ENCODE measurements at places on chromosomes 7 and 10.
A peak's percentile ranks its signal among the peaks of the same experiment; 100 is the strongest.

- peak; percentile 44 for DNase-seq
Measured at GRCh38 chr7:18352339-18353255, 143.0 kb upstream of the HDAC9 start.

DNA sequence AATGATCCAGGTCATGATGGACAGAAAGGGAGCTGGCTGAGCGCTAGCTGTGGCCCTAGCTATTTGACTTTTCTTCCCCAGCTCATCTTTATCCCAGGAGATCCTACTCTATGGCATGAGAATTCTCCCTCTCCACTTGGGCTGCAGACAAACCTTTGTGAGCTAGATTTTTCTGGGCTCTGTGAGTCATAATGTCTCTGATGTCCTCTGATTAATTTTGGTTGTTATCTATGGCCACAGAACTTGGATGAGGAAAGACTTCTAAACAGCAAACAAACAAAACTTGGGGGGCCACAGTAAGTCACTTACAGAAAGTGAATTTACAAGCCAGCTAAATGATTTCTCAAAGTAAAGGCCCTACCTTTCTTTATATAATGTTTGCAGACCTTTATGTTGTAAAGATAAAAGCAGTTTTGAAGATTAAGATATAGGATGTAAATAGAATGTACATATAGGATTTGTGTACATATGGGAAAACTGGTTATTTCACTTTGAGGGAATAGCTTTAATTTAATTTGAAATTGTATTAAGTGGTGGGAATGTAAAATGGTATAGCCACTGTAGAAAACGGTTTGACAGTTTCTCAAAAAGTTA, 10.4 kb downstream of the ABLIM1 start:
- DNase-seq: no peak

DNA sequence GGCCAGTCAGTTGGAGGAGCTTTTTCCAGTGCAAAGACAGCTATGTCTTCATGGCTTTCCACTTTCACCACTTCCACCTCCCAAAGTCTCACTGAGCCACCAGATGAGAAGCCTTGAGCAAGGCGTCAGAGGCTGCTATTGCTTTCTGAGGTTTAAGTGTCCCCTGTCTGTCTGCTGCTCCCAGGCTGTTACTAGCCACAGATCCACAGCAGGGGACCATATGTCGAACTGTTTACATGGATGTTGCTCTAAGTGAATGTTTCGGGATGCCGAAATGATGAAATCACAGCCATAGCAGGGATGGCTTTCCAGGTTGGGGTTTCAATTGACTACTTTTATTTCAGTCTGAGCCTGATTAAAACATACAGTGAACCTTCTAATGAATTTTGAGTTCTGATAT, 88.5 kb downstream of the AVL9 start:
- no peak for DNase-seq

- DNase-seq: no peak
Measured at GRCh38 chr10:59901470-59901869, 4.9 kb downstream of the CCDC6 start.

GRCh38 chr10:76106611-76107010, 675.2 kb downstream of the LRMDA start:
- no peak for DNase-seq

DNA sequence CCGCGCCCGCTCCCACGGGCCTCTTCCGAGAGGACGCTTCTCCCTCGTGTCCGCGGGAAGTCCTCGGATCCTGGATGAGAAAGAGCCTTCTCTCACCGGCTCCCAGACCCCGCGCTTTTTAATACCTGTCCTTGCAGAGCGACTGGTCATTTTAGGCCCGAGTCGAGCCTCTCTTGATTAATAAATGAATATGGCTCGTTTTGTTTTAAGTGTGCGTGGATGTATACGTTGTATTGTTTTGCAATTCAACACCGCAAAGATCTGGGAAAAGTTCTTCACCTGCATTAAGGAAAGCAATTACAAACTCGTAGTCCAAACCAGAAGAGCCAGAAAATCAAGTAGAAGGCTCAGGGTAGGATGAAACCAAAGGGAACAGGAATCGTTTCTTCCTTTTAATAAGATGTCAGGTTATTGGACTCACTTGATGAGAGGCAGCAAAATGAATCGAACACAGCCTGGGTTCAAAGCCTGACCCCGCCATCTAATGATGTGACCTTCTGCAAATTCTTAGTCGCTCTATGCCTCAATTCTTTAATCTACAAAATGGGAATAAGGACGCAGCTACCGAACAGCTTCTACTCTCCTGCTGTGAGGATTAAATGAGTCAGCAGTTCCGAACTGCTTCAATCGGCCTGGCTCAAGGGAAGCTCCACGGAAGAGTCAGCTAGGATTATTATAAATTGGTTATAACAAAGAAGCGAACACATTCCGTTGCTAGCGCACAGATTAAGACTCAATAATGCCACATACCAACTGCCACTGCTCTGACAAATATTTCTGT, 277.8 kb upstream of the NEBL start:
- DNase-seq: no peak

- no peak for DNase-seq
Measured at GRCh38 chr7:142554560-142555532, 194.4 kb upstream of the PRSS1 start.

- DNase-seq: no peak
Measured at GRCh38 chr7:150631866-150632864, at the start of gene GIMAP6. Gene GIMAP6, minus strand, starts transcription at chr7:150632385. Its CDS starts 2,243 bp downstream, at chr7:150630142.

GRCh38 chr10:104835422-104835821, 194.3 kb downstream of the SORCS3 start:
- DNase-seq: no peak

GRCh38 chr7:87032604-87033339, 26.7 kb downstream of the ELAPOR2 start:
- DNase-seq: no peak

DNA sequence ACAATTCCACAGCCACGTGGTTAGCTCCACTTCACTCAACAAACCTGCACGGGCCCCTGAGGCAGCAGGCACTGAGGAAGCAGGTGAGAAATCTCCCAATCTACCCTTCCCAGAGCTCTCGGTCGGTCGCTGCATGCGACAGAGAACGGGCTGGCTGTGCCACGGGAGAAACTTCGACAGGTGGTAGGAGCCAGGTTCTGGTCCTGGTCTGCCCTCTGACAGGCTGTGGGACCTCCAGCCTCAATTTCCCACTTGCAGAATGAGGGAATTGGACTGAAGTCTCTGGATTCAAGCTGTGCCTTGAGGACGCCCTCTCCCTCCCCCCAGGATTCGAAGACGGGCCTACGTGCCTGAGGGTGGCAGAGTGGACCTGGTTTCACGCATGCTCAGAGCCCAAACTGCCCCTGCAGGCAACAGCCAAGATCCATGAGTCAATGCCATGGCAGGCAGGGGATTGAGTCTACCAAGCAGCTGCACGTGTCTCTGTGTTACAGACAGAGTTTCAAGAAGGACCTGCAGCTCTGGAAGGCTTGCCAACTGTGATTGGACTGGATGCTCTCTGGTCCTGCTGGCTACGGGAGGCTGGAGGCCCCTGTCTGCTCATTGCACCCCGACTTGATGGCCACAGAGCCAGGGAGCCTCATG, 215.0 kb downstream of the USP6NL start:
- DNase-seq: no peak

DNA sequence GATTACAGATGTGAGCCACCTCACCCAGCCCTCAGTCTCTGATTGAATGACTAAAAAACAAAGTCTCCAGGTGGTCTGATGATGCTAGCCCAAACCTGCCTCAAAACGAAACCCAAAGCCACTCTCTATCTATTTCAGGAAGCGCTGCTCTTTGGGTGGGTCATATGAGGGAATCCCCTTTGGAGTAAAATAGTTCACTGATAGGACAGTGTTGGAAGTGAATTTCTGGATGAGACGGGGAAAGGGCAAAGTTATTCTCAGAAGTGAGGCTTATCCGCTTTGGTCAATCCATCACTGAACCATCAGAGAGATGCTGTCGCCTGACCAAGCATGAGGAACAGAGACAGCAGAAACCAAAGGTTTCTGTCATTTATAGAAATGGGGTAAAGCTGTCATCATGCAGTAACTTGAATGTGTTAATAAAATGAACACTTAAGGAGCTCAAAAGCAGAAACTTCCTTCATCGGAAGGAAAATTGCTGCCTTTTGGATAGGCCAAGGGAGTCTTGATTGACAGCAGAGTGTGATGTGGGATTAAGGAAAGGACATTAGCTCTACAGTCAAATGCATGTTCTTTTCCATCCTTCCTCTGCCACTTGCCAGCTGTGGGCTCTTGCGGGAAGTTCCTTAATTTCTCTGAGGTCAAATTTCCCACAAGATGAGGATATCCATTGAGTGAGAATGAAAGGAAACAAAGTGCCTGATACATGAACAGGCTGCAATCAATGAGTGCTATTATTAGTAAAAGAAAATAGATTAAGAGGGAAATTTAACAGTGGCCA, 64.9 kb upstream of the C1QL3 start:
- no peak for DNase-seq

DNA sequence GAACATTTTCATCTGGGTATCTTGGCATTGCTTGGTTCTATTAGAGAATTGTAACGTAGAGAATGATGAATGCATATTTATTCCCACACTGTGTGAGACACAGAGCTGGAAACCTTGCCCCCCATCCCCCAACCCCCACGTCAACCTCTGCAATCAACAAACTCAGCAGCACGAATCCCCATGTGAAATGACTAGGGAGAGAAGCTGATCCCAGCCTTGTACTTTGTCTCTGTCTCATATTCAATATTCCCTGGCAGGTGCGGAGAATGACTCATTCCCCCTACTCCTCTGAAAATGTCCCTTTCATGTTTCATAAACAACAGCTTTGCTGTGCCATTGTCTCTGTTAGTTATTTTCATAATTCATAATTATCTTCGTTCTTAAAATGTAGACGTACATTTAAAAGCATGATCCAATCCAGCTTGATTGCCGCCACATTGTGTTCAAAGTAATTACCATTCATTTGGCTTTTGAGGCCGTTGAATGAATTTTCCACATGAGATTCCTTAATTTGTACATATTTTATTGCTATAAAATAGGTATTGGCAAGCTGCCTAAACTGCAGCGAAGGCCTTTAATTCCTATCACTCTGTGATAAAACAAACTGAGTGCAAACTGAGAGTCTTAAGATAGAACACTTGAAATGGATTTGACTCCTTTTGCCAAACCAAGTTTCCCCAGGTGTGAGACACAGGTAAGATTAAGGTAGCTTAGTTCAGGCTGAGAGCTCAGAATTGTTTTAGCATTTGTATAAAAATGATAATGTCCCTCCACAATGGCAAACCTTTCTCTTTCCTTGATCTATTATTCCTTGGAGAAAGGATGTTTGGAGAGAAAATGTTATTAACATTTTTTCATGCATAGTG, 920.2 kb downstream of the TYW1 start:
- peak; percentile 96 for DNase-seq

DNA sequence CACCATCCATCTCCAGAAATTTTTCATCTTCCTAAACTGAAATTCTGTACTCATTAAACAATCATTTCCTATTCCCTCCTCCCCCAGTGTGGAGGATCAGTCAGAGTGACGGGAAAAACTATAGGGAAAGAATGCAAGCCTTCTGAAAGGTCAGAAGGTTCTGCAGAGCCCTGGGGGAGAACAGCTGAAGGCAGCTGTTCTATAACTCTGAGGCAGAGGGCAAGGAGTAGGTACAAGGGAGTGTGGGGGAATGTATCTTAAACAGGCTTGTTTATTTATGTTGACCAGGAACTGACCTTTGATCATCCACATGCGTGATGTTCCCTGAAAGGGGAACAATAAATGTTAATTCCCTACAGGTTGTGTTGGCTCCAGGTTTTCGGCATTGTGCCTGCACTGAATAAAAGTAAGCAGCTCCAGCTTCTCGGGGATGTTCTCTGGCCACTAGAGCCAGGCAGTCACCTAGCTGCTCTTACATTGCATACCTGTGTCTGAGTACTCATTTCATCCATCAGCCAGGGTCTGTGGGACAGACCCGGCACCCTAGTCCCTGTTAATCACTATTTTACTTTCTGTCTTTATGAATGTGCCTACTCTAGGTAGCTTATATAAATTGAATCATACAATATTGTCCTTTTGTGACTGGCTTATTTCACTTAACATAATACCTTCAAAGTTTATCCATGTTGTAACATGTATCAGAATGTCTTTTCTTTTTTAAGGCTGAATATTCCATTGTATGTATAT, 5.8 kb downstream of the IFIT1 start:
- no peak for DNase-seq

GRCh38 chr7:85103962-85104361, 82.9 kb downstream of the SEMA3D start:
- no peak for DNase-seq

GRCh38 chr10:14820010-14820774, 17.6 kb downstream of the CDNF start:
- DNase-seq: no peak

DNA sequence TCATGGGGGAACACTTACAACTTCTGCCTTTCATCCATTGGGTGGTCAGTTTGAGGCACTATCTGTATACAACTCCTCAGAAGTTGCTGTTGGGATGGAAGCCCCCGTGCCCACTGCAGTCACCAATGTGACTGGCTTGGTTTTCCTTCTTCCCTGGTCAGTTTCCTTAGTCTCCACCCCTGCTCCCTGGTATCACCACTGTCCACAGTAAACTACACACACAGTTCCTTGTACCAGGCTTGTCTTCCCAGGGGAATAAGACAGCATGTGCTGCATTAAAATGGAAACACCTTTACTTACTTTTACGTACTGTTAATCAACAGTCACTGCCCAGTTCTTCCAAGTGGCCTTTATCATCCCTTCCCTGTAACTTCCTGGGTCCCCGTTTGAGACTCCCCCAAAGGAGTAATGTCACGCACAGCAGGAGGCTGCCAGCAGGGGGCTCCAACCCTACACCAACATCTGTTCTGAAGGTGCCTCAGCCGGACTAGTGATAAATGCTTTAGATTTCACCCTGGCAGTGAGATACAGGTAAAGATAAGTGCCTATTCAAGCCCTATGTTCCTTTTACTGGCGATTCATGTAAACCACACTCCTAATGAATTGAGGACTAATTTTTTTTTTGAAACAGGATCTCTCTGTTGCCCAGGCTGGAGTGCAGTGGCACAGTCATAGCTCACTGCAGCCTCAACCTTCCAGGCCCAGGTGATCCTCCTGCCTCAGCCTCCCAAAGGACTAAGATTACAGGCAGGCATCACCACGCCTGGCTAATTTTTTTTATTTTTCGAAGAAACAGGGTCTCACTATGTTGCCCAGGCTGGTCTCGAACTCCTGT, 45.3 kb upstream of the PIK3AP1 start:
- DNase-seq: no peak

DNA sequence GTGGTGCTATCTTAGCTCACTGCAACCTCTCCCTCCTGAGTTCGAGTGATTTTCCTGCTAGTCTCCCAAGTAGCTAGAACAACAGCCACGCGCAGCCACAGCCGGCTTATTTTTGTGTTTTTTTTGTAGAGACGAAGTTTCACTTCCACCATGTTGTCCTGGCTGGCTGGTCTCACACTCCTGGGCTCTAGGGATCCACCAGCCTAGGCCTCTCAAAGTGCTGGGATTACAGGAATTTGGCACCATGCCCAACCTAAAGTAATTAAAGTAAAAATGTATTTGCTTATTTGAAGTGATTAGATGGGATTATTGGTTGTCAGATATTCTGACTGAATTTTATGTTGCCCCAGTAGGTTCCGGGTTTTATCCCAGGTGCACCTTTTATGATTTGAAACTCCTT, 22.7 kb downstream of the LUC7L2 start:
- DNase-seq: no peak

- DNase-seq: peak; percentile 60
Measured at GRCh38 chr10:108612485-108612884, 1310.8 kb downstream of the XPNPEP1 start.

- DNase-seq: no peak
Measured at GRCh38 chr10:118635674-118636402, 40.4 kb upstream of the PRLHR start.
